Stimulated activated CD8-positive, alpha-beta memory T cell treated with anti-CD3 and anti-CD28 coated beads, Interleukin-4, amount 100 ng/mL, for 4 hours (primary cell): ENCODE measurements at places on chromosomes 16 and 17.

GRCh38 chr16:55125818-55126385 is 195.2 kb downstream of the IRX5 start:
- DNase-seq, result no peak

- DNase-seq, result no peak
These were observed 72.3 kb upstream of the MMP2 start for GRCh38 chr16:55406651-55407050.

- no peak for DNase-seq
These were observed 1.2 kb upstream of the HSF4 start for GRCh38 chr16:67163164-67163998.

DNA sequence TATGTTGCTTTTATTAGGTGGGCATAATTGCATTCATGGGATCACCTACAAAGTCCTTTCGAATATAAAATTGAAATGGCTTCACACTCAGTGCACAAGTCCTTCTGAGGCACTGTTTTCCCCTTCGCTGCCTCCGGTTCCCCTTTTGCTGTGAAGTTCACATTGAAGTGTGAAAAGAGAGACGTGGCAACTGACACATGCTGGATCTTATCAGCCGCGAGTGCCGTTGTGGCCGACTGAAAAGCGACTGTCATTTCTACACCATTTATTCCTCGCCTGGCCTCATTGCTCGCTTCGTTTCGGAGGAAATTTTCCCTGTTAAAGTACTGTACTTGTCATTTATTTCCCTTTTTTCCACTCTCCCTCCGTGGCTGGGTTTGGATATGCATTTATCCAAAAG is 423.5 kb downstream of the MAF start:
- DNase-seq, result no peak
